ENCODE measurements at places on chromosomes 1 and 21. TPM values are rescaled to one million over a fixed set of nuclear protein-coding genes. Genes with fewer than 3 reads are reported as not detected.

Gene ANGPTL3
- 0.51 TPM for total RNA-seq

Gene NUDT17
- total RNA-seq = 2.6 TPM

Gene SYTL1
- 9.1 TPM for total RNA-seq

Gene S100A7
- total RNA-seq = not detected

Gene RSPH1
- not detected for total RNA-seq

Gene RGS7
- not detected for total RNA-seq

Gene C8B
- total RNA-seq = 8.4 TPM

DNA sequence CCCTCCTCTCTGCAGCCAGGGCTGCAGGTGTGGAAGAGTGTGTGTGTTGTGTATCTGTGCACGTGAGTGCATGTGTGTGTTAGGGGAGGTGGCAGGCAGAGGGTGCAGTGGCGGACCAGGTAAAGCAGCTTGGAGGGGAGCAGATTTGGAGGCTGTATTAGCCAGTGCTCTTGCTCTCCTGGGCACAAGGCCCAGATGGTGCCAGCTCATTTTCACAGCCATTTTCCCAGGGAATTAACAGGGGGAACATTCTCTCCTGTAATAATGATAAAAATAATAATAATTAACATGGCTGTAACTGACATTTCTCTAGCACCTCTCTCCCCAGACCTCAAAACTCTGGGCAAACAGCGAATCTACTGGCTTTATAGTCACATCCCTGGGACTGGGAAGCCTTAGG is 43.6 kb downstream of the LRRN2 start:
- no peak for DNase-seq

GRCh38 chr1:11180342-11180744 is 8.8 kb upstream of the ANGPTL7 start:
- no peak for DNase-seq

DNA sequence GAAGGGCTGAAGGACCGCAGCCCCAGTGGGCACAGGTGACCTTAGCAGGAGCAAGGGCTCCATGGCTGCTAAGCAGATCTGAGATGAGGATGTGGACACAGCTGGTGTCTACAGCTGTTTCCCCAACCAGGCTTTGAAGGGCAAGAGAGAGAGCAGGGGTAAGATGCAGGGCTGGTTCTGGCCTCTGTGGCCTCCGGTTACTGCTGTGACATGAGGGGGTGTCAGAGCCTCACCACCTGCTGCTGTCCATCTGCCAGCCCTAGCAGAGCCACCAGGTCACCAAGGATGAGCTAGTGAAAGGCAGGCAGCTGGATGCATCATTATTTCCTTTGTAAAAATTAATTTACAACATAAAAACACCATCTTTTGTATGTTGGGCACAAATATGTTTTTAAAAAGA is 33.4 kb downstream of the OBSCN start:
- no peak for DNase-seq

- no peak for DNase-seq
These were observed 310.1 kb downstream of the S1PR1 start for GRCh38 chr1:101546885-101547284.

DNA sequence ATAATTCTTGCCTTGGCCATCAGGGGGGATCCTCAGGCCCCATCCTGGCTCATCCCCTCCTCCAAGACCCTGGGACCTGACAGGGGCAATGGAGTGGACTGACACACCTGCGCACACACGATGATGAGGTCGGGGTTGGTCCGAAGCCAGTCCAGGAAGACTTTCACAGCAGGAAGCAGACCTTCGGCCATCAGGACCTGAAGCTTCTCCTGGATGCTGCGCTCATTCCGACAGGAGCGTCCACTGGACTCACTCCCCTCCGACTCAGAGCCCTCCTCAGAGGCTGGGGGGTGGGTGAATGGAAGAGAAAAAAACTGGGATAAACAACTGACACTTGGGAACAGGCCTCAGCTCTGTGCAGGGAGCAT is 15.4 kb upstream of the PAQR6 start:
- DNase-seq = no peak

- DNase-seq = no peak
These were observed 14.6 kb upstream of the AIM2 start for GRCh38 chr1:159091180-159091560.

DNA sequence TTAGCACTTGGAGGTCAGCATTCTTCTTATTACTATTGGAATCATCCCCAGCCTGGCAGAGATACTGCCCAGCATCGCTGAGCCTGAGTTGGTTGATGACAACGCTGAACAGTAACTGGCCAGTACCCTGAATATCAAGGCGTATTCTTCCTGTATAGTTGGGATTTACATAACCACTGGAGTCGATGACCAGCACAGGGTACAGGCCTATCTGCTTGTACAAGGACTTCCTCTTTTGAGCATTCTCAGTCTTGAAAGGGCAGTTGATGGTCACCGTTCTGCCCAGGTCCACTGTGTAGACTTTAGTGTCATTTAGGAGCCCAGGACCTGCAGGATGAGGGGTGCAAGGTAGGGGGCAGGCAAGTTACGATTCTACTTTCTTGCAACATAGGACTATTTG is 8.8 kb downstream of the PIGR start:
- DNase-seq = no peak

- no peak for DNase-seq
These were observed 39.1 kb upstream of the SLC19A1 start for GRCh38 chr21:45581322-45581712.

All from HepG2 (cell line).